ENCODE measurements at places on chromosomes 12 and 14.

DNA sequence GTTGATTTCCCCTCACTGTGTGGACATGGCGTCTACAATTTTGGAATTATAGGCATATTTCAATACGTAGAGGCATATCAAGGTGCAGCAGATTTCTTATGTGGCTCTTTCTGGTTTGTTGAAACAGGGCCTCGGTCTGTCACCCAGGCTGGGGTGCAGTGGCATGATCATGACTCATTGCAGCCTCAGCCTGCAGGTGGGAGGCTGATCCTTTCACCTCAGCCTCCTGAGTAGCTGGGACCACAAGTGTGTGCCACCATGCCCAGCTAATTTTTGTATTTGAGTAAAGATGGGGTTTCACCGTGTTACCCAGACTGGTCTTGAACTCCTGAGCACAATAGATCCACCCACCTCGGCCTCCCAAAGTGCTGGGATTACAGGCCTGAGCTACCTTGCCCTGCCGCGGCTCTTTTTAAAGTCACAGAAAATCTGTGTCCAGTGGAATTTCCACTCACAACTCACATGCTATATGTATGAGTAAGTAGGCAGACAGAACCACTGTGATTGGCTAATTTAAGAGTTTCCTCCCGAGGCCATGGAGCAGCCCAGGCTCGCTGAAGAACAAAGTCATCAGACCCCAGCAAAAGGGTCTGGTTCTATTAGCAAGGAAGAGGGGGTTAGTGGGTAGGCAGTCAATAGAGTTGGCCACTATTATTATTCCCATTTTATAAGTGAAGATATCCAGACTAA, 9.1 kb downstream of the GNG2 start:
- peak; percentile 67 for DNase-seq

DNA sequence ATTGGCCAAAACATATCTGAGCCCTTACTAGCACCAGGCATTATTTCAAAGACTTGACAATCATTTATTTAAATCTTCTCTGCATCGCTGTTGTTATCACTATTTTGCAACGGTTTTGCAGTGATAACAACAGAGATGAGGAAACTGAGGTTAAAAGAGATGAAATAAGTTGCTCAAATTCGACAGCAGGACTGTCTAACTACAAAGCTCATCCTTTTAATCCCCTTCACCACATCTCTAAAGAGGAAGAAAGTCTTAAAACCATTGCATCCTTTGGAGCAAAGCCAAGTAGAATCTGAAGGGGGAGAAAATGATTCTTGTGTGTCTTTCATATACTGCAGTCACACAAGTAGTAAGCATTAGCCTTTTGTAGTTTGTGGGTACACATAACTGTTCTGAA, 14.8 kb upstream of the ETNK1 start:
- DNase-seq: no peak

- no peak for DNase-seq
Measured at GRCh38 chr12:104522985-104523722, 66.4 kb downstream of the CHST11 start.

DNA sequence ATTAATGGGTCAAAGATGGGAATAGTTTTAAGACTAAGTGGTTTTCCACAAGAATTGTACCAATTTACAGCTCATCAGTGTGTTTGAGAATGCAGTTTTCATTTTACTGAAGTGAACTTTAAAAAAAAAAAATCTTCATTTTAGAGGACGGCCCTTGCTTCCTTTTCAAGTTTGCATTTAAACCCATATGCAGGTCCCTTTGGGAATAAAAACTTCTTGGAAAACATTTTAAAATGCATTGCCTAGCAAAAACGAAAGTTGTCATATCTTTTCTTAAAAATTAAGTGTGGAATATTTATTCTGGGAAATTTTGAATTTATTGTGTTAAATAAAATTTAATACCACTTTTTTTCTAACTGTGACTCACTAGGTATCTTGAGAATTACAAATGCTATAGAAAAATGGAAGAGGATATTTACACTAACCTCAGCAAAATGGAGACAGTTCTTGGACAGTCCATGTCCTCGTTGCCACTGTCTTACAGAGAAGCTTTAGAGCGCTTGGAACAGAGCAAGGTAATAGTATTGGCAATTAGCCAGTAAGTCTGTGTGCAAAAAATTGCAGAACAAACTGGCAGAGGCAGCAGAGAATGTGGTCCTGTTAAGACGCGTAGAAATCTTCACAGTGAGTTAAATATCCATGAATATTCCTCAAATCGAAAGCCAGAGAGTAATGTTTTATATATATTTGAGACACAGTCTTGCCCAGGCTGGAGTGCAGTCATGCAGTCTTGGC, 209.7 kb downstream of the SYNE2 start:
- no peak for DNase-seq

GRCh38 chr12:93865751-93866150, 188.6 kb downstream of the CRADD start:
- DNase-seq: no peak

GRCh38 chr12:10673659-10674384, at the start of gene STYK1:
STYK1 (minus strand) TSS chr12:10674052; CDS start chr12:10634618, 39,434 bp downstream.
- peak; percentile 86 for DNase-seq

DNA sequence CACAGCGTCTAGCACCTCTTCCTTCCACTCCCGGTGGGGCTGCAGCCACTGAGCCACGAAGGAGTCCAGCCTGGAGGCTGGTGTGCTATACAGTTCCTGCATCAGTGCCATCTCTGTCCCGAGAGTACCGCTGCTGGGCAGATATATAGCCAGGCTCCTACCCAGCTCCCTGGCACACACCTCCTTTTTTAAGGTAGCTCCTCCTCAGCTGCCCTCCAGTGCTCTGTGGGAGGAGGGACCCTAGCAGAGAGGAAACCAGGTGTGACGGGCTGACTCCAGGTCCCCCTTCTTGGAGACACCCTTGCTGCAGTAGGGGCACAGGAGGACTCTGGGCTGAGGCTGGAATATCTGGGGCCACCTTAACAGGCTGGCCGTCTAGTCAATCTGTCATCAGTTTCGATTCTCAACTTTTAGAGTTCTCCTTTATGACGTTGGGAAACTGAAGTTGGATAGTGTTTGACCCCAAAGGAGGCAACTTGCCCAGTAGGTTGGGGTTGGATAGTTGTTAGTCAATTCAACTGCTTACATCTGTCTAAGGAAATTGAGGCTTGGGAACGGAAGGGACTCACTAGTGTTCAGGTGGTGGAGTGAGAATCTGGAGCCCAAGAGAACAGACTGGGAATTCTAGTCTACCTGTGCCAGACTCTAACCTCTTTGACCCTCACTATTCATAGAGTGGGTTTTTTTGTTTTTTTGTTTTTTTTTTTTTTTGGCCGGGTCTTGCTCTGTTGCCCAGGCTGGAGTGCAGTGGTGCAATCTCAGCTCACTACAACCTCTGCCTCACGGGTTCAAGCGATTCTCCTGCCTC, at the start of gene OASL:
Gene OASL (minus strand): TSS at position 386 of the 808 bp plus-strand sequence. CDS start 275 bp downstream, at position 111.
- DNase-seq: peak; percentile 55

Data from activated naive CD4-positive, alpha-beta T cell treated with anti-CD3 and anti-CD28 coated beads for 36 hours (primary cell).